ENCODE measurements at places on chromosomes 16 and 17. TPM values are rescaled to one million over a fixed set of nuclear protein-coding genes. Genes with fewer than 3 reads are reported as not detected.
A peak's percentile ranks its signal among the peaks of the same experiment; 100 is the strongest.

The TAX1BP3 gene
- total RNA-seq, result 130 TPM

The HAP1 gene
- 0.49 TPM for total RNA-seq

The POLR2A gene
- 107 TPM for total RNA-seq

GRCh38 chr17:2050300-2051060 lies 4.4 kb upstream of the HIC1 start:
- H3K36me3 ChIP-seq, result peaks cover 5% of the 10 kb centered on the region
- H3K4me1 ChIP-seq, result peaks cover 17% of the 10 kb centered on the region
- no peaks in the 10 kb centered on the region for H3K27me3 ChIP-seq
- peak overlapping the region; percentile 77 for H3K4me3 ChIP-seq
- no peak overlapping the region for H3K27ac ChIP-seq

DNA sequence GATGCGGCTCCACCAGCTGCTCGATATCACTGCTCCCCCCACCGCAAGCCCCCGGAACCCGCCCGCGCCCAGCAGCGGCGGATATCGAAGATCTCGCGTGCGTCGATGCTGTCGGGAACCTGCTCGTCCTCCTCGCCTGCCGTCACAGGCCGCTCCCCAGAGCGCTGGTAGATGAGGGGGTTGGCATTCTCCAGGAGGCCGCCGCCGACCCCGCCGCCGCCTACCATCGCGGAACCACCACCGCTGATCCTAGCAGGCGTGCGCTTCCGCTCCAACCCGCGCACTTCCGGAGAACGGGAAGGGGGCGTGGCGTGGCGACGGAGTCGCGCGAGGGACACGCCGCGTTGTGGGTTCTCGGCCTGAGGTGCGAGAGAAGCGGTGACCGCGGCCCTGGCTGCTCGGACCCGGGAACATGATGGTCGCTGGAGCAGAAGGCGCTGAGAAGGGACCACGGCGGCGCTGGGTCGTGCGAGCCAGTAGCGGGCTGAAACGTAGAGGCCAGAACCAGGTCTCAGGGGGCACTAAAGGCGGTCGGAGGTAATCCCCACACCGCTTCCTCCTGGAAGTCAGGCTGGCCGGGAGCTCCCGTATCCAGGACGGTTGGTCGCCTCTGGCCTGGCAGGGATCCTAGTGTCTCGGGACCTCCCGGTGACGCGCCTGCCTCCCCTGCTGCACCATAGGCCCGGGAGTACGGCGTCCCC lies at the start of gene CIAO2B:
Gene CIAO2B (minus strand): TSS at position 265 of the 701 bp plus-strand sequence. CDS start 38 bp downstream, at position 227.
- H3K27me3 ChIP-seq, result no peaks in the 10 kb centered on the region
- peak within 1 kb of the TSS; percentile 94 for H3K27ac ChIP-seq
- peak; percentile 82 for DNase-seq
- peaks cover 42% of the 10 kb centered on the region for H3K36me3 ChIP-seq
- H3K4me3 ChIP-seq, result peak within 1 kb of the TSS; percentile 97

GRCh38 chr17:67217446-67217845 lies 27.6 kb downstream of the HELZ start:
- no peak for DNase-seq
- no peak overlapping the region for H3K27ac ChIP-seq
- H3K4me3 ChIP-seq, result no peak overlapping the region
- H3K36me3 ChIP-seq, result peaks cover 20% of the 10 kb centered on the region
- H3K4me1 ChIP-seq, result peaks cover 33% of the 10 kb centered on the region

DNA sequence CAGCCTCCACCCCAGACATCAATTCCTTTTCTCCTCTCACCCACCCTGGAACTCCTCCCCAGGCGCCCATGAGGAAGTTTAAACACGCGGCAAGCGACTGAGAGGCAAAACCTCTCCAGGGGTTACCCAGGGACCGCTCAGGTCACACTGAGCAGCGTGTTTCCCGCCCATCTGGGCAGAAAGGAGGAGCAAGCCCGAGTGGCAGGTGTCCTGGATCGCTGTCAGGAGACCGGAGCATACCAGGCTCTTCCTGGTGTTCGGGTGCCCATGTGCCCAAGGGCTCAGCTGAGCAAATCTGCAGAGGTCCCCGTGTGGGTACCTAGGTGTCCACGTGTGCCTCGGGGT lies 491 bp downstream of the SLC25A19 start:
- H3K36me3 ChIP-seq, result peaks cover 19% of the 10 kb centered on the region
- peaks cover 7% of the 10 kb centered on the region for H3K4me1 ChIP-seq
- peak overlapping the region; percentile 97 for H3K27ac ChIP-seq
- H3K27me3 ChIP-seq, result no peaks in the 10 kb centered on the region

DNA sequence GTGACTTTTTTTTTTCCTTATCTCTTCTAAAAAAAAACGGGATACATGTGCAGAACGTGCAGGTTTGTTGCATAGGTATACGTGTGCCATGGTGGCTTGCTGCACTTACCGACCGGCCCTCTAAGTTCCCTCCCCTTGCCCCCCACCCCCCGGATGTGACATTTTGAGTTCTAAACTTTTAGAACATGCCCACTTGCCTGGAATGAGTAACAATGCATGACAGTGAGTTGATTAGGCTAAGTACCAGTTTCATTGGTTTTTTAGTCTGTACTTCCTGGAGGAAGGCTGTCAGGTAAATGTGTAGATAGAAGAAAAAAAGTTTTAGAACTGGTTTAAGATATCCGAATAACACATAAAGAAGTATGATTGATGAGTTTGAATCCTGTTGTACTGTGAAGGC lies 4.0 kb downstream of the BPTF start:
- peak overlapping the region; percentile 99 for H3K4me3 ChIP-seq
- H3K4me1 ChIP-seq, result peaks cover 31% of the 10 kb centered on the region
- H3K27ac ChIP-seq, result no peak overlapping the region
- no peak for DNase-seq

GRCh38 chr16:3020604-3021448 lies 658 bp downstream of the TNFRSF12A start:
- H3K27ac ChIP-seq, result peak overlapping the region; percentile 94
- H3K4me1 ChIP-seq, result peaks cover 23% of the 10 kb centered on the region
- no peaks in the 10 kb centered on the region for H3K27me3 ChIP-seq
- H3K36me3 ChIP-seq, result peaks cover 30% of the 10 kb centered on the region
- DNase-seq, result peak; percentile 91
